BJ (cell line): ENCODE measurements at places on chromosomes 13 and 19.

DNA sequence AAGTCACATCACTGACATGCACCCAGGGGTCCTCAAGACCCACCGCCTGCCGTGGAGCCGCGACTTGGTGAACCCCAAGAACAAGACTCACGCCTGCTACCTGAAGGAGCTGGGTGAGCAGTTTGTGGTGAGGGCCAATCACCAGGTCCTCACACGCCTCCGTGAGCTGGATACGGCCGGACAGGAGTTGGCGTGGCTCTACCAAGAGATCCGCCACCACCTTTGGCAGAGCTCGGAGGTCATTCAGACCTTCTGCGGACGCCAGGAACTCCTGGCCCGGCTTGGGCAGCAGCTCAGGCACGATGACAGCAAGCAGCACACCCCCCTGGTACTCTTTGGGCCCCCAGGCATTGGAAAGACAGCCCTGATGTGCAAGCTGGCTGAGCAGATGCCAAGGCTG is 29.7 kb downstream of the NWD1 start:
- no peak for DNase-seq

DNA sequence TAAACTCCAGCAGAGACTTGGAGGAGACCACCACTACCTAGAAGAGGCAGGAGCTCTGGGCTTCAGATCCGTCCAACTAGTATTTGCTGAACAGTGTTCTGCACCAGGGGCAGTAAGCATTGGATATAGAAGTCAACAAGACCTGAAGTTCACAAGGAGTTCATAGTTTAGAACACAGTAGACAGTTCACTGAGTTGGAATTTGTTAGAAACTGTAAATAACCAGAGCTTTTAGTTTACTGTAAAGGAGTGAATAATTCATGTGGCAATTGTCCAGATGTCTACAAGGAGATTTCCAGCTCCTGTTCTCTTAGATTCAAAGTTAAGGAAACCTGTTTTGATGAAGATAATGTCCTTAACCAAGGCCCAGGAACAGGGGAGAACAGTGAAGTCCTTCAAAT is 128.9 kb downstream of the COG6 start:
- DNase-seq, result no peak

DNA sequence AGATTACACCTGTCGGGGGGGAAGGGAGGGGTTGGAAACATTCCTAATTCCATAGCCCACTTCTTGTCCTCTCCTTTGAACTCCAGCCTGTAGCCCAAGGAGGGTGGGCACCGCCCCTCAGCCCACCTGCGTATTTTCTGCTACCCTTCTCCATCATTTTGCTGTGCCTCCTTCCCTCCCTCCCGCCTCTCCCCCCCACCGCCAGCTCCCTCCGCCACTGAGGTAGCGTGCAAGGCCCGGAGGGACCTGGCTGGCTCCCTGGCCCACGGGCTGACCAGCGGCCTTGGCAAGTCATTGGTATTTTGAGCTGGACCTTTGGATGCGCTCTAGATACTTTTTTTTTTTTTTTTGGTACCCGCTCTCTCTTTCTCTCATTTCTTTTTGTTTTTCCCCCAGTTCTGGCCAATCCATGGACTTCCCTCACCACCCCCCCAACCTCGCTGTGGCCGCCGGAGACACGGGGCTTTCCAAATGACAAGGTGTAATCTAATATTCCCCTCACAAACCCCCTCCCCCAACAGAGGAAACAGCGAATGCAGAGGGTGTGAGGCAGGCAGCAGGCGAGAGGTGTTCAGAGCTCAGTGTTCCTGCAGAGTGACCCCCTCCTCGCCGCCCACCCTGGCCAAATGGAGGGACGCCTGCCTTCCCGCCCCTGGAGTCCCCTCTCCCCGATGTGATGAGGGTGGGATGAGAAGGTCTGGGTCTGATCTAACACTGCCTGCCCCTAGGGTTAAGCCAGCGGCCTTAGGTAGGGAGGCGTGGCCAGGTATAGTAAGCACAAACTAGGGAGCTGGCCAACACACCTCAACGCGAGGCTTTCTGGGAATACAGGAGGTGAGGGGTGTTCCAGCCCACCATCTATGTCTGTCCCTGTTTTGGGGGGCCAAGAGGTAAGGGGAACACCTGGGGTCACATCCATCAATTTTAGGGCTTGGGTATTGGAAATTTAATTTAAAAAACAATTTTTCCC is 89.2 kb downstream of the PTPRS start:
- DNase-seq, result no peak

GRCh38 chr19:29315556-29316190 is 102.7 kb upstream of the UQCRFS1 start:
- DNase-seq, result no peak

DNA sequence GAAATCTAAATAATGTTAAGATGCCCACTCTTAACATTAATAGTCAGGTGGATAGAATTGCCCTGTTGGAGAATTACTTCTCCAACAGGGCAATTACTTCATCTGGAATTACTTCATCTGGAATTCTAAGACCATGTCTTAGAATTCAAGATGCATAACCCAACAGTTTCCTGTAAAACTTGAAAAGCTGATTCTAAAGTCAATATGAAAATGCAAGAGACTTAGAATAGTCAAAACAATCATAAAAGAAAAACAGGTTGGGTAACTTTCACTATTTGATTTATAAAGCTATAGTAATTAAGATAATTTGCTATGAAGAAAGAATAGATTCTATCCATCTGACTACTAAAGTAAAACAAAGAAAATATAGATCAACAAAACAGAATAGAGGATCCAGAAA is 75.2 kb downstream of the ABCC4 start:
- no peak for DNase-seq
